ENCODE measurements at places on chromosomes 13 and 19. TPM values are rescaled to one million over a fixed set of nuclear protein-coding genes. Genes with fewer than 3 reads are reported as not detected.

The KIR3DL1 gene
- not detected for total RNA-seq

The CCDC8 gene
- total RNA-seq = 7.7 TPM

The LILRB4 gene
- total RNA-seq = 0.54 TPM

The SYT5 gene
- total RNA-seq = 15.6 TPM

The IGFL2 gene
- total RNA-seq = 1.2 TPM

The CEACAM3 gene
- not detected for total RNA-seq

The ERICH4 gene
- not detected for total RNA-seq

The BRSK1 gene
- total RNA-seq = 69.8 TPM

The IGFLR1 gene
- 1.3 TPM for total RNA-seq

The SELENOV gene
- not detected for total RNA-seq

The IGFL1 gene
- total RNA-seq = not detected

The ALOX5AP gene
- total RNA-seq = 2.8 TPM

The SLC7A9 gene
- 2.1 TPM for total RNA-seq

The UBE2L5 gene
- 0.64 TPM for total RNA-seq

The PSG7 gene
- total RNA-seq = not detected

The KRTDAP gene
- total RNA-seq = not detected

The NLRP7 gene
- not detected for total RNA-seq

The FIZ1 gene
- total RNA-seq = 2.2 TPM

The SOHLH2 gene
- total RNA-seq = 0.36 TPM

The FOXO1 gene
- total RNA-seq = 5.7 TPM

The BBC3 gene
- total RNA-seq = 2.2 TPM

The ZNF345 gene
- 19.2 TPM for total RNA-seq

The DKKL1 gene
- total RNA-seq = 0.73 TPM

The TMEM91 gene
- 5.6 TPM for total RNA-seq

The CYP4F22 gene
- total RNA-seq = not detected

The TNFSF9 gene
- total RNA-seq = 1.2 TPM

The ZNF682 gene
- 14.2 TPM for total RNA-seq

The TLE6 gene
- total RNA-seq = 0.91 TPM

The CD22 gene
- not detected for total RNA-seq

The KIR2DL3 gene
- total RNA-seq = not detected

The KLK3 gene
- not detected for total RNA-seq

The ALG5 gene
- total RNA-seq = 20.5 TPM

The ELSPBP1 gene
- not detected for total RNA-seq

The ZNF441 gene
- total RNA-seq = 37.8 TPM

The ITGBL1 gene
- total RNA-seq = 4.3 TPM

The ZNF66 gene
- total RNA-seq = 39.4 TPM

The APBA3 gene
- 17.2 TPM for total RNA-seq

The RETN gene
- total RNA-seq = 1.8 TPM

The CNN1 gene
- total RNA-seq = 1.00 TPM

The TMEM38A gene
- 11.3 TPM for total RNA-seq

The GFY gene
- not detected for total RNA-seq

The KLK2 gene
- 0.09 TPM for total RNA-seq

The ING1 gene
- 14.1 TPM for total RNA-seq

The LPAR6 gene
- 12.4 TPM for total RNA-seq

The C5AR1 gene
- 0.54 TPM for total RNA-seq

The TMEM59L gene
- total RNA-seq = 28.9 TPM

The HCST gene
- not detected for total RNA-seq

The COX7A1 gene
- total RNA-seq = 1.8 TPM
